ENCODE measurements at places on chromosomes 1 and 21.

GRCh38 chr1:35557118-35557610, at the start of gene KIAA0319L:
TSS of gene KIAA0319L (minus strand) at chr1:35557403. CDS start at chr1:35554491, 2,912 bp downstream.
- DNase-seq, result peak; percentile 41

DNA sequence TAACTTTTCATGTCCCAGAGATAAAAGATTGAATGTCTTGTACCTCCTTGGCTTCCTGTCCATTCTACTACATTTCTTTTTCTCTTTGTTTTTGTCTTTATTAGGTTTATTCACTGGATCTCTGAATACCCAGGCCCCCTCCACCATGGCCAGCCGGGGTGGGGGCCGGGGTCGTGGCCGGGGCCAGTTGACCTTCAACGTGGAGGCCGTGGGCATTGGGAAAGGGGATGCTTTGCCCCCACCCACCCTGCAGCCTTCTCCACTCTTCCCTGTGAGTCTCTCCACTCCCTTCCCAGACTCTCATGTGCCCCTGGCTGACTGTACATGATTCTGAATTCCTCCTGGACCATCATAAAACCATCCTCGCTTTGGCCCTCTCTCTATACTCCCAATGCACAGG, 10.2 kb downstream of the POLR3GL start:
- DNase-seq, result no peak

DNA sequence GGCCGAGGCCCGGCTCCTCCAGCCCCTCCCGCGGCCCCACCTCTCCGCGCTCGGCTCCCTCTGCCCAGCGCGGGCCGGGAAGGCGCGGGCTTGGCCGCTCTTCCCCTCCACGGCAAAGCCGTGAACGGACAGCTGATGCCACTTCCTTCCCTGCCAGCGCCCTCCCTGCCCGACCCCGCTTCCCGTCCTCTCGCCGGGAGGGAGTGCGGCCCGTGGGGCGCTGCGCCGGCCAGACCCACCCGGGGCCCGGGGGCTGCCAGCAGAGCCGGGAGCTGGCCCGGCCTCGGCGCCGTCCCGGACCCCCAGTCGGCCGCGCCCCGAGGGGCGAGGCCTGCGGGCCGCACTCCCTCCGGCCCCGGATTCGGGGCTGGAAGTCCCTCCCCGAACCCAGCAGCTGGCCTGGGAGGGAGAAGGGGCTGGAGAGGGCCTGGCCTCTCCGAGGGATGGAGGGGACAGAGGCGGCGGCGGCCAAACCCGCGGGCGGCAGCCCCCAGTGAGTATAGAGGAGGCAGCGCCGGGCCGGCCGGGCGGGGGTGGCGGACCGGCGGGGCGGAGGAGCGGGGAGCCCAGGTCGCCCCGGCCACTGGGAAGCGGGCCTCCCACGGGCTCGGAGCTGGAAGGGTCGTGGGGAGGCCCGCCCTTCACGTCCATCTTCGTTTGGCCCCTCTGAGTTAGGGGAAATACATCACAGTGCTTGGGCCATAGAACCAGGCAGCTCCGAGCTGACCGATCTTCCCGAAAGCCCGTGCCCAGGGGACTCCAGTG, at the start of gene KIAA1614:
Gene KIAA1614 (plus strand): TSS at position 97 of the 765 bp plus-strand sequence. CDS start 347 bp downstream, at position 444.
- DNase-seq, result no peak

GRCh38 chr1:31904339-31905092, 33.7 kb downstream of the PTP4A2 start:
- DNase-seq, result no peak

DNA sequence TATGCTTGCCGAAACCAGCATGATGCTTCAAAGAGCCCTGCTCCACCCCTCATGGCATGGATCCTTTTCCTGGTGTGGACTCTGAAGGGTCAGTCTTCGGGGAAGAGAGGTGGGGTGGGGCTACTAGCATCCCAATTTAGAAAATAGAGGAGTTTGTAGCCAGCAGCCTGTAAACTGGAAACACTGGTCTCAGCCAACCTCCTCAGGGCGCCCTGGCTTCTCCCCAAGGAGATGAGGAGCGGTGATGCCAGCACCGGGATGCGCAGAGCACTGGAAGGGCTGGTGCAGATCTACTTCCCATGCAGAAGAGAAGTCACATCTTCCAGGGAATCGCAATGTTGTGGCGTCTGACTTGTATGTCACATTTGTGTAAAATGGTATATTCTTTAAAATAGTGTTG, 6.4 kb upstream of the IKBKE start:
- no peak for DNase-seq

DNA sequence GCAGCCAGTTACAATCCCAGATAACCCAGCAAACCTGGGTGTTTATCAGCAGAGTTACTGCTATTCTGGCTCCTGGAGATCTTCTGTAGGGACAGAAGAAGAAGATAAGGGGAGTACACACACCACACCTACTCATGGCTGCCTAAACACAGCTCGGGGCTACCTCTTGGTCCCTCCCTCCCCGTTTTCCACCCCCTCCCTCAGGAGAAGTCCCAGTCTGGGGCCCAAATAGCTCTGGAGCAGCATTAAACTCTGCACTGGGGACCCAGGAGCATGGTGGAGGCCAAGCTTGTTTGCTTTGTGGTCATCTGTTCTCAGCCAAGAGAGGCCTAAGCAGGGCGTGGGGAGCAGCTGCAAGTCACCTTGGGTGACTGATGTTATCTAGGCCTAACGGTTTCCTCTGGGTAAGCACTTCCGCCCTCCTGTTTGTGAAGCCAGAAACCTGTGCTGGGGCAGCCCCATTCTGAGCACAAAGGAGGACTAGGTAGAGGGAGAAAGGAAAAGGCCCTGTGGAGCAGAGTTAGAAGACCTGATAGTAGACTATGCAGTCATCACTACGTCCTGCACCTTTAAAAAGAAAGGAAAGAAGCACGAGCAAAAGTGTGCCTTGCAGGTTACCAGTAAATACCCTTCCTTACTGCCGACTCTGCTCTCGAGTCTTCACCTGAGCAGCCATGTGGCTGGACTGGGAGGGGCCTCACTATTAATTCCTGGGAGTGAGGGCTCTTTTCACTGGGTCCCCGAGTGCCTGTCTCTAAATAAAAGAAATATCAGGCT, 2.0 kb upstream of the RCSD1 start:
- DNase-seq, result no peak

DNA sequence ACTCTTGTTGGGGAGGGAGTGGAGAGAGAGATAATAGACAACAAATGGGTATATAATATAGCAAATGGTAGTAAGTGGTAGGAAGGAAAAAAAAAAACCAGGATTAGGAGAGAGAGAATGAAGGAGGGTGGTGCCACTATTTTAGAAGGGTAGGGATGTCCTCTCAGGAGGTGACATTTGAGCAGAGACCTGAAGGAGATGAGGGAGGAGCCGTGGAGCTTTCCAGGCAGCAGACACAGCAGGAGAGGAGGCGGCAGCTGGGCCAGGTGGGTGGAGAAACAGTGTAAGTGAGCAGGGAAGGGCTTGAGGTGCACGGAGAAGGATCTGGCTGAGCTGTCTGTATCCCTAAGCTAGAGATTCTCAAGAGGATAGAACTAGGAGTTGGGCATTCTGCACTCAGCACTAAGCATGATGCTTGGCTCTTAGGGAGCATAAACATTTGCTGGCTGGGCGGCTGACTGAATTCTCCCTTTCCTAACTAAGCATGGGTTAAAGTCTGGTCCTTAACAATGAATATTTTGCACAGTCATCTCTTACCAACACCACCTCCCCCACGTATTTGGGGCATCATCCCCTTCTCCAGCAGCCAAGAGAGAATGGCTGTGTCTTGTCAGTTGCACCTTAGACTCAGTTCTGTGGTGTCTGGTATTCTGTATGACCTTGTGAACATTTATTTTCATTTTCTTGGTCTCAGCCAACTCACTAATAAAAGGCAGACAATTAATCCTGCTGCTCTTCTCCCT, 27.6 kb upstream of the SARS1 start:
- no peak for DNase-seq

- no peak for DNase-seq
Observed at GRCh38 chr1:22275167-22275566, 132.3 kb upstream of the WNT4 start.

- no peak for DNase-seq
Observed at GRCh38 chr1:206037581-206037980, 13.9 kb upstream of the CTSE start.

DNA sequence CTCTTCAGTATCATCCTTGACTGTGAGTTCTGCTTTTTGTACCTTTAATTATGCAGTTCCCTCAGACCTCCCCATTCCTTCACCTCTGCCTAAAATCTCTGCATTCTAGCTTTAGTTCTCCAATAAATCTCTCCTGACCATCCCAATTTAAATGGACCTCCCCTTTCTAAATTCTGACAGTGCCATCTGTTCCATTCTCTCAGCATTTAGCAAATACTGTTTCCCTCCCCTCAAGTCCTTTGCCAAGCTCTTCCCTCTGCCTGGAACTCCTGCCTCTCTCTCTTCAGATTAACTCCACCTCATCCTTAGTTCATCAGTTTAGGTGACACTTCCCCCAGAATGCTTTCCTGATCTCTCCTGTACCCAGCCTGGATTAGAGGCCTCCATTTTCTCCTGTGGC, 54.0 kb upstream of the JUN start:
- no peak for DNase-seq

- peak; percentile 85 for DNase-seq
Observed at GRCh38 chr1:41783189-41783639, 135.5 kb downstream of the HIVEP3 start.

- no peak for DNase-seq
Observed at GRCh38 chr1:150748878-150749719, 16.5 kb downstream of the CTSS start.

DNA sequence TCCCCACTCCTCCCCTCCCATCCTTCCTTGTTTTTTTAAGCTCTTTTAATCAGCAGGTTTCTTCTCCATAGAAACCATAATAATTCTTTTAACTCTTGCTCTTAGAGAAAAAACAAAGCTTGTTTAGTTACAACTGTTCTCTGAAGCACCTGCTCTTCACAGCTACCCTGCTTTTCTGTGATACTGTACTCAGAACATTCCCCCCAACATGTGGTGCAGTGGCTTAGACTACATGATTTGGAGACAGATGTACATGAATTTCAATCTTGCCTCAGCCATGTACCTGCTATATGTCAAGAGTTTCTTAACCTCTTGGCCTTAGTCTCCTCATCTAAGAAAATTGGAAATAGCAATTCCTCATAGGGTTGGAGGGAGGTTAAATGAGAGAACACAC, 33.5 kb downstream of the LAMC2 start:
- DNase-seq, result no peak

GRCh38 chr1:17027900-17028299, 16.2 kb upstream of the ATP13A2 start:
- DNase-seq, result no peak

DNA sequence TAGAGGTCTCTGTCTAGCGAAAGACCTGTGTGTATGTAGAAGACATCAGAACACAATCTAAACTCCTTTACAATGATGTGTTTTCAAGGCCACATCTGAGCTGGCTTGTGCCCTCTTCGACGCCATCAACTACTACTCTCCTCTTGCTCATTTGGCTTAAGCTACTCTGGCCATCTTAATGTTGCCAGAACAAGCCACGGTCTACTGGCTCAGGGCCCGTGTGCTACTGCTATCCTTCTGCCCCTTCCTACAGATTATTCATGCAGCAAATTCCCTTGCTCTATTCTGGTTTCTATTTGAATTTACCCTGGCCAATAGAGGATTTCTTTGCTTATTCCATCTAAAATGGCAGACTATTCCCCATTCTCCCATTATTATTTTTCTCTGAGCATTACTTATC, 121.7 kb downstream of the ZZZ3 start:
- DNase-seq, result no peak
